ENCODE measurements at places on chromosomes 3 and 15.

GRCh38 chr3:674116-674515, 418.7 kb upstream of the CNTN6 start:
- no peak for DNase-seq

GRCh38 chr3:1082108-1082507, 10.7 kb upstream of the CNTN6 start:
- peak; percentile 15 for DNase-seq

DNA sequence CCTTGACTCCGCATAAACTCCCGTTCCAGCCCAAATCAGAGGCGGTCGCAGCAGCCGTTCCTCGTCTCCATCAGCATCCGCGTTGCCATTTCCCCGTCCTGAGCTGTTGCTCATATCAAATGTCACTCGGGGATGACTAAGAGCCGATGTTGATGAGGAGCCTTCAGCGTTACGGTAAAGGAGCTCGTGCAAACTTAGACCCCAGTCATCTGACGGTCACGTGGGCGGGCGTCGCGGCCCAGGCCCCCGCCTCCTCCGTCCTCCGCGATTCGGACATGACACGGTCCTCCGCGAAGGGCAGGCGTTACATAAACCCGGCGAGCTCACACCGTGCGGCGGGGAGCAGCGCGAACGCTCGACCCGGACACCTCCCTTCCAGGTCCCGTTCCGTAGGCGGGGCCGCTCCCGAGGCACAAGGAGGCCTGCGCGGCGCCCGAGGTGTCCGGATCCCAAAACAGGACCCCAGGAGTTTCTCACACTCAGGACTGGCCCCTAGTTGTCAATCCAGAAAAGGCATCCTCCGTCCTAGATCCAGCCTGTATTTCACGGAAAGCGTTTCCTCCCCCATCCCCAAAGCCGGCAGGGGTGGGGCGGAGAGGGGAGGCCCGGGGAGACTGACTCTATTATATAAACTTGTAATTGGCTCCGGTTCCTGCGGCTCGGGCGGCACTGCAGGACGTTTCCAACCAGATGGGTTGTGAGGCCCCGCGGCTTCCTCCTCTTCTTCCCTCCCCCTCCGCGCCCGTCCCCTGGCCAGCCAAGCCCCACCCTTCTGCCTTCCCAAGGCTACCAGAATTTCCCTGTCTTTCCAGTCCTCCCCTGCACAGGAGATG, 100.0 kb upstream of the IGF1R start:
- peak; percentile 42 for DNase-seq

DNA sequence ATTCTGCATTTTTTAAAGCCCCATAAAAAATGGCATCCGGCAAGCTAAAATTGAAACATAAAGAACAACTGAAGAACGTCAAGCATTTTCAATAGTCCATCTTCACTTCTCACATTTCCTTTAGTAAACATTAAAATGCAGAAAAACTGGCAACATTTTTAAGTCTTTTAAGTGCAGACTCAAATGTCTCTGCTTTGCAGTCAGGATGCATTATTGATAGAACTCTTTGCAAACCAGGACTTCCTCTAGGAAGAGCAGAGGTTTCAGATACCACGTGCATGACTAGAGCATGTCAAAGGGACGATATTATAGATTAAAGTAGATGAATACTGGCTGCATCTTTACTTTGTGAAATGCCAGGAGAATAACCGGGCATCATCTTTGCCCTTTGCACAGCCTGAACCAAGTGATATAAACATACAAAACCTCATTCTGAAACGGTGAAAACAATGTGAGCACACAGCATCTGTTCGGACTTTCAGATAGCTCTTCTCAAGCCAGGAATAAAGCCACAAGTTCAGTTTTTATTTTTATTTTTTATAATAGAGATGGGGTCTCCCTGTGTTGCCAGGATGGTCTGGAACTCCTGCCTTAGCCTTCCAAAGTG, 65.1 kb downstream of the LDHAL6B start:
- DNase-seq, result no peak

DNA sequence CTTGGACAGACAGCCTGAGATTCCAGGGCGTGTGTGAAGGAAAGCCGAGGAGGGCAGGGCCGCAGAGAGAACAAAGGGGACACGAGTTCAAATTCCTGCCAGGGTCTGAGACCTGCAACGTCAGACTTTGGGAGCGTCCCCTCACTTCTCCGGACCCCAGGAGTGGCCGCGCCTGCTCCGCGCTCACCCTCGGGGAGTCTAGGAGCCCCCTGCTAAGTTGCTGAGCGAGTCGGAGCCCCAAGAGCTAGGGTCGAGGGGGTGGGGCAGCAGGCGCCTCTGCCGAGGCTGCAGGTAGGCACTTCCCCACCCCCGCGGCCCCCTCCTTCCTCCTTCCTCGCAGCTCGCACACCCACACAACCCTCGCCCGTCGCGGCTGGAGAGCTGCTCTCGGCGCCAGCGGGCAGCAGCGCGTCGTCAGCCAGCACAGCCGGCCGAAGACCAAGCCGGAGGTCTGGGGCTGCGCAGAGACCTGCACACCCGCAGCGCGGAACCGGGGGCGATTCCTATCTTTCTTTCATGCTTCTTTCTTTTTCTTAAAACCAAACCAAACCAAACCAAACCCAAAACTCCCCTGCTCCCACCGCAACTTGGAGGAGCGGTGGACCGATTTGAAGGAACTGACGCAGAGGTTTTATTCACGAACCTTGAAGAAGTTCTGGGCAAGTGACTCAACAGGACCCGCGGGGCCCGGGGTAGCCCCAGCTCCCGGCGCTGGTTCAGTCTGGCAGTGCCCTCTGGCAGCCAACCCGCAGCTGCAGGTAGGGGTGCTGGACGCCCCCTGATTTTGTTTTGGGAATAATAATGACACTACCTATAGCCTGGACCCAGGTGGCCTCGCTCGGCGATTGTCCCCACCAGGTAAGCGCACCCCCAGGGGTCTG, at the start of gene ANKRD34C:
TSS of gene ANKRD34C (plus strand) at position 352 of the 881 bp plus-strand sequence. CDS start 10,563 bp downstream, outside the sequence.
- no peak for DNase-seq

- DNase-seq, result no peak
Observed at GRCh38 chr3:141405025-141405424, 36.7 kb downstream of the ZBTB38 start.

GRCh38 chr3:20083253-20083652, 43.0 kb downstream of the KAT2B start:
- DNase-seq, result no peak

- no peak for DNase-seq
Observed at GRCh38 chr15:76682259-76682658, 222.9 kb downstream of the SCAPER start.

DNA sequence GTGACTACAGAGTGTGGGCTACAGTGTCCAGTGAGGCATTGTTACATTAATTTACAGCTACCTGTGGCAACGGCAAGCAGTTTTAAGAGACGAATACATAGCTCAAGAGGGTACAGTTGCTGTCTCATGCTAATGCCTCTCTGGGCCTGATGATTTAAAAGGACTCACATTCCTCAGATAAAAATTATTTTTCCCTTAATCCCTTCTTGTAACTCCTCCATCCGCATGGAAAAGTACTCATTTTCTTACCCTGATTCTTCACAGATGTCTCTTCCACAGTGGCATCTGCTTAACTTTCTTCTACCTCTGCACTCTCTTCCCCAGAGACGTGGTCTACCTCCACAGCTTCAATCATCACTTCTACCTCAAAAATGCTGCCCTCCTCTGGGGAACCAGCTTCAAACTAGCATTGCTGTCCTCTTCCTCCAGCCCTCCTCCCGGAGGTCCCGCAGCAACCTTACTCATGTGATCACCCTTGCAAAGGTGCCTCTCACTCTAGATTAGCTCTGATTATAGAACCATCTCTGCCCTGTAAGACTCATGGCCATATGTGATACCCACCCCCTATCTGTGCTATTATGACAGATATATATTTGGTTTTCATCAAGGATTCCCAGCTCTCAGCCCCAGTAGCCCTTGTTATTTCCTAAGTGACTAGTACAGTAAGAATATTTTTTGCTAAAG, 21.4 kb upstream of the ABHD17C start:
- DNase-seq, result no peak

DNA sequence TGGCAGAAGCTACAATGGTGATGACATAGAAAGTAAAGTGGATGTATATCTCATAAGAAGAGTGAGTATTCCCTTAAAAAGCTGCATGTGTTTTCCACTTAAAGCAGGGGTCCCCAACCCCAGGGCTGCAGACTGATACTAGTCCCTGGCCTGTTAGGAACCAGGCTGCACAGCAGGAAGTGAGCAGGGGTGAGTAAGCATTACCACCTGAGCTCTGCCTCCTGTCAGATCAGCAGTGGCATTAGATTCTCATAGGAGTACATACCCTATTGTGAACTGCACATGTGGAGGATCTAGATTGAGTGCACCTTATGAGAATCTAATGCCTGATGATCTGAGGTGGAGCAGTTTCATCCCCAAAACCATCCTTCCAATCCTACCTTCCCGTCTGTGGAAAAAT, 126.1 kb upstream of the CMC1 start:
- DNase-seq, result no peak

DNA sequence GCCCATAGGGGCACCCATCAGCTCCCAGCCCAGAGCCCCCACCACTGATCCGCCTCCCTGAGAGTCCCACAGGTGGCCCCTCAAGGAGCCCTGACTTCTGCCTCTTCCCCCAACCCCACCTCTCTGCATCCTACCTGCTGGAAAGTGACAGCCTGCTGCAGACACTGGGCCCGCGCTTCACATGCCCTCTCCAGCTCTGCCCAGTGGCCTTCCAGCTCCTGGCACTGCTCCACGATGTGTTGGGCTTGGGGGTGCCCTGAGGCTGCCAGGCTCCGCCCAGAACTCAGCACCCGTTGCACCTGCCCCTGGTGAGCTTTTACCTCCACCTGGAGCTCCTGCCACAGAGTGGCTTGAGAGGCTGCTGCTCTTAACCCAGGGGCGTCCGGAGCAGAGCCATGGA, 20.1 kb downstream of the SPTBN5 start:
- no peak for DNase-seq

GRCh38 chr15:43067717-43068461, 37.9 kb downstream of the UBR1 start:
- peak; percentile 90 for DNase-seq

- DNase-seq, result no peak
Observed at GRCh38 chr3:187084126-187084525, 55.2 kb downstream of the RPL39L start.

GRCh38 chr3:71219744-71220638, 363.5 kb downstream of the FOXP1 start:
- peak; percentile 72 for DNase-seq

GRCh38 chr3:129060276-129061022, at the start of gene GP9:
GP9 (plus strand) TSS chr3:129060779; CDS start chr3:129061740, 961 bp downstream.
- DNase-seq, result no peak

DNA sequence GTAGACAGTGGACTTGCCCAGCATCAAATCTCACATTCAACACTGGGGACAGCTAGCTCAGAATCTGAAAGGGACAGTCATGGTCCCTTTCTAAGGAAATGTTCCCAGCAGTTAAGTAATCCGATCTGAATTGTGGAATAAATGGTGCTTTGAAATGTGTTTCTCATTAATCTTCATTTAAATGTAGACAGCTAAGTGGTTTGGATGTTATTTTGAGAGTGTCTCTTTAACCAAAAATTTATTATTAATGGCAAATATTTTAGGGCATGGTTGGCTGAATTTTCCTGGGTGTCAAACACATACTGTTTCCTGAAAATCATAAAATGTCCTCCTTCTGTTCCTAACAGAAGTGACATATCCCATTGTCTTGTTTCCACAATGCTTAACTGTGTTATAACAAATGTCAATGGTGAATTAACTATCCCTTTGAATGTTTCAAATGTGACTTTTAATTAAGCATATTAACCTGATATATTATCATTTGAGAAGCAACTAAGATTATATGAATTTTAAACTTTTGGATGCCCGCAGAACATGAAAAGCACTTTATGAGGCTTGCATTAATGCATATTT, 210.8 kb downstream of the CHST2 start:
- DNase-seq, result no peak

- DNase-seq, result no peak
Observed at GRCh38 chr15:64611085-64611725, 150.8 kb downstream of the ZNF609 start.

DNA sequence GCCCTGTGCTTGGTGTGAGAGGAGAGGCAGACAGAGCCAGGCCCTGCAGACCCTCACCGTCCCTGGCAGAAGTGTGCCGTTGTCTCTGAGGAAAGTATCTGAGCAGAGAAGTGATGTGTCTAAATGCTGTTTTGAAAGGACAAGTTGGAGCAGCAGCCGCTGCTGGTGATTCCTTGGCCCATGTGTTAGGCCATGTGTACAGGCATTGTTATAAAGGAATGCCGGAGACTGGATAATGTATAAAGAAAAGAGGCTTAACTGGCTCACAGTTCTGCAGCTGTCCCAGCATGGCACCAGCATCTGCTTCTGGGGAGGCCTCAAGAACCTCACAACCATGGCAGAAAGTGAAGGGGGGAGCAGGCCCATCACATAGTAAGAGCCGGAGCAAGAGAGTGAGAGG, 334.6 kb upstream of the ATP10A start:
- DNase-seq, result no peak

DNA sequence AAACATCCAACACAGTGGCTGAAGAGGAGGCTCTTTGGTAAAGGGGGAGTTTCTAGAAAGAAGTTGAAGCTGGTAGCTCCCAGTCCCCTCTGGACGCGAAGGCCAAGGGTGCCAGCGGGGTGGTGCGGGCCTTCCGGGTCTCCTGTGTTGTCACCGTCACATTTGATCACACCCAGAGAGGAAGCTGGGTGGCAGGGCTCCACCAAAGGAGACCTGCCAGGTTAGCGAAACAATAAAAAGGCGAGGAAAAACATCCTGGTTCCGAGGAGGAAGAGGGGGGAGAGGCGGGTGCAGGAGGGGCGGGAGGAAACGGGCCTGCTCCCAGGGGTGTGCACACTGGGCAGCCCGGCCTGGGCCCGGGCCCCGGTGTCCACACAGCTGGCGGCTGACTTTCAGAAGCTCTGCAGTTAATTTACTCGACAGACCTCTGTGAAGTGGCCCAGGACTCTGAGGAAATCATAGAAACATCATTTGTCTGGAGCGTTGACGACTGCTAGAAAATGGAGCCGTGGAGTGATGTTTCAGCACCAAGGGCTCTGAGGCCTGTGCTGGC, 12.1 kb downstream of the HEG1 start:
- no peak for DNase-seq

- no peak for DNase-seq
Observed at GRCh38 chr15:45583731-45584639, 3.2 kb upstream of the BLOC1S6 start.

- DNase-seq, result no peak
Observed at GRCh38 chr3:116200956-116201690, 244.2 kb downstream of the LSAMP start.
